Ascending aorta (tissue), 2 donors: ENCODE measurements at places on chromosomes 7 and 10.

DNA sequence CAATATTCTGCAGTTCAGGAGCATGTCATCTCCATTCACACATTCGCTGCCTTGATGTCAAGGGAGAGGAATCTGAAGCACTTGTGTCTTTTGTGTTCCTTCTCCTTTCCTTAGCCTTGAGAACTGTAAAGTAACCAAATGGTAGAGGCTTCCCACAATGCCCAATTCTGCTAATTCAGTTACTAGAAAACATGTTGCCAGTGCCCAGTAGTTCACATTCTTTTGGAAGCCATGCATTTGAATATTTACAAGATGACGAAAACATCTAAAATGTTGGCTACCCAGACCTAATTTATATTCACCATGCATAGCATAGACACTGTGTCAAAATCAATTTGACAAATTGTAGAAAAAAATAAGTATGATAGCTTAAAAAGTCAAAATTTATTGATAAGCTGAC is 852.7 kb upstream of the PHF14 start:
- DNase-seq = no peak

- DNase-seq = peak; percentile 59
Observed at GRCh38 chr10:46299536-46300369, 13.0 kb downstream of the ANTXRL start.

DNA sequence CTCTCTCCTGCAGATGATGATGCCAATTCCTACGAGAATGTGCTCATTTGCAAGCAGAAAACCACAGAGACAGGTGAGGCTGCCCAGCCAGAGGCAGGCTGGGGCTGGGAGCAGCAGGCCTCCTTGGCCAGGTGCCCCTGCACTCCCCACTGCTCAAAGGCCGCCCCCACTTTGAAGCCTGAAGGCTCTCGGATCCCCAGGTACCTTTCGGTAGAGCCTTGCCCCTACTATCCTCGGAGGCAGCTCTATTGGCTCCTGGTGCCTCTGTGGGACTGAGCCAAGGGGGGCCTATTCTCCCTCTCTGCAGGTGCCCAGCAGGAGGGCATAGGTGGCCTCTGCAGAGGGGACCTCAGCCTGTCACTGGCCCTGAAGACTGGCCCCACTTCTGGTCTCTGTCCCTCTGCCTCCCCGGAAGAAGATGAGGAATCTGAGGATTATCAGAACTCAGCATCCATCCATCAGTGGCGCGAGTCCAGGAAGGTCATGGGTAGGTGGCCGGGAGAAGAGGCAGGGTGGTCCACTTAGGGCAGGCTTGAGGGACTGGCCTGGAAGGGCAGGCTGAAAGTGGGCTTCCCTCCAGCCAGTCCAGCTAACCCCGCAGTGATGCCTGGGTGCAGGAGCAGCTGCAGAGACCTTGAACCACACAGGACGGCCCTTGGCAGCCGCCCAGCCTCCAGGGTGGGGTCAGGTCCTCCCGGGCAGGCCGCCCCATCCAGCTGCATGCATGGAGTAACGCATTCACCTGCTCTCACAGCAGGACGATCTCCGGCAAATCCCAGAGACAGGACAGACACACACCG is 14.1 kb downstream of the LAT2 start:
- no peak for DNase-seq

GRCh38 chr10:6382081-6382480 is 179.3 kb downstream of the PFKFB3 start:
- no peak for DNase-seq

- DNase-seq = no peak
Observed at GRCh38 chr7:104929921-104930320, 84.1 kb upstream of the KMT2E start.

GRCh38 chr10:124322191-124322980 is 96.3 kb downstream of the OAT start:
- DNase-seq = no peak

DNA sequence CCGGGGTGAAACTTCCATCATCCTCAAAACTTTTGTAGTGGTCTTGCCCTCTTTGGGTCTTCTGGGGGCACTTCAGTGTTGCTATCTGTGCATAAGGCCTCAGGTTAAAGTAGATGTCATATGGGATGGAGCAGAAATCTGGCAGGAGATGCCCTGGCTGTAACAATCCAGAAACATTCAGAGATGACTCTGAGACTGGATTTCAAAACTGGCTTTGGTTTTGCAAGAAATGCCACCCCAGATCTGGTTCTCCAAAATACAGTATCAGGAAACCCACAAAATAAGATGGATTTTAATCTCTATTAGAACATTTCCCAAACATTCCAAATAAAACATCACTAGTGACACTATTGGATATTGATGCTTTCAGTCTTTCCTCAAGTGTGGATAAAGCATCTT is 191.5 kb downstream of the REEP3 start:
- no peak for DNase-seq

- no peak for DNase-seq
Observed at GRCh38 chr7:150755473-150756099, 18.4 kb downstream of the GIMAP5 start.

DNA sequence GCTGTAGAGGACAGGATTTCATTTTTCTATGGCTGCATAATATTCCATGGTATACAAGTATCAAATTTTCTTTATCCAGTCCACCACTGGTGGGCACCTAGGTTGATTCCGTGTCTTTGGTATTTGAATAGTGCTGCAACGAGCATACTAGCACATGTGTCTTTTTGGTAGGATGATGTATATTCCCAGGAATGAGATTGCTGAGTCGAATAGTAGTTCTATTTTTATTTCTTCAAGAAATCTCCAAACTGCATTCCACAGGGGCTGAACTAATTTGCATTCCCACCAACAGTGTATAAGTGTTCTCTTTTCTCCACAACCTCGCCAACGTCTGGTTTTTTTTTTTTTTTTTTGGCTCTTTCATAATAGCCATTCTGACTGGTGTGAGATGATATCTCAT is 550.0 kb downstream of the REEP3 start:
- DNase-seq = no peak

DNA sequence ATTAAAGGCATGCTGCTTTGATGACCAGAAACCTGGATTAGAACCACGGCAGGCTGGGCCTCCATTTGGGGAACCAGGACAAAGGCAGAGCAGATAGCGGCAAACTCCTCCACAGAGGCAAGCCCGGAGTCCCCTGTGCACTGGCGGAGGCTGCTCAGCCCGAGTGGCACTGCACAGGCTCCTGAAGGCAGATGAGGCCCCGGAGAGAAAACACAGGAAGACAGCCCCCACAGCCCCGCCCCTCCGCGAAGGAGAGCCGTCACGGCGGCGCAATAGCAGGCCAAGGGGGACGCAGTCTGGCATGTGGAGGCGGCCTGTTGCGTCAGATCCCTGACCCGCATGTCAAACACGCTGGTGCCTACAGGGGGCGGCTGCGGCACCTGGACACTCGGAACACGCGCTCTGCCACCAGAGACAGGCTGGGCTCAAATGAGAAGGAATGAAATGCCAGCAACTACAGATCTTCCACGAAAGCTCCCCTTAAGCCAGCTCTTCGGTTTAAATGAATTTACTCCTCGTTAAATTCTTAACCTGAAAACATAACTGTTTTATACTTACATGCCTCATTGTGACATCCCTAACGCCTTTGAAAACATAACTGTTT is 128.5 kb downstream of the MAD1L1 start:
- DNase-seq = peak; percentile 26

DNA sequence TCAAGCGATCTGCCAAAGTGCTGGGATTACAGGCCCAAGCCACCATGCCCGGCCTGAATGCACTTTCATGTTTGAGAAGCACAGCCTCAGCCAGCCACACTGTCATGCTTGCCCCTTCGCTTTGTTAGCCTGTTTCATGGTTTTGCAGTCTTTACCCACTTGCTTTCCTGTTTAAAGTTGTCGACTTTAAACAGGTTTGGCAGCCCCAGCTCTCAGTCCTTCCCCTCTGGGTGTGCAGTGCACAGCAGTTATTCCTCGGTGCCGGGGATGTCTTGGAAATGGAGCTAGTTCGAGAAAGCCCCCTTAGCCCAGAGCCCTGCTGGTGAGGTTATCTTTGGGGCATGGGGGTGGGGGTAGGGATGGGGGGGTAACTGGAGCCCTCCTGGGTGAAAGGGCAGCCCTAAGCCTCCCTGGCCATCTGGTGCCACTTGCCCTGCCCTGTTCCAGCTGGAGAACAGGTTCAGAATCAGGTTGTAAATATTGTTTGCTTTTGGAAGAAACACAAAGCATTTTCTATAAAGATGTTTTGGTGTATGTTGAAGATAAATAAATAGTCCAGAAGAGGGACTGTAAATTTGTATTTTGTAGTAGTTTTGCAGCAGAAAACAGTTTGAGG is 14.8 kb downstream of the TSPAN14 start:
- DNase-seq = no peak

DNA sequence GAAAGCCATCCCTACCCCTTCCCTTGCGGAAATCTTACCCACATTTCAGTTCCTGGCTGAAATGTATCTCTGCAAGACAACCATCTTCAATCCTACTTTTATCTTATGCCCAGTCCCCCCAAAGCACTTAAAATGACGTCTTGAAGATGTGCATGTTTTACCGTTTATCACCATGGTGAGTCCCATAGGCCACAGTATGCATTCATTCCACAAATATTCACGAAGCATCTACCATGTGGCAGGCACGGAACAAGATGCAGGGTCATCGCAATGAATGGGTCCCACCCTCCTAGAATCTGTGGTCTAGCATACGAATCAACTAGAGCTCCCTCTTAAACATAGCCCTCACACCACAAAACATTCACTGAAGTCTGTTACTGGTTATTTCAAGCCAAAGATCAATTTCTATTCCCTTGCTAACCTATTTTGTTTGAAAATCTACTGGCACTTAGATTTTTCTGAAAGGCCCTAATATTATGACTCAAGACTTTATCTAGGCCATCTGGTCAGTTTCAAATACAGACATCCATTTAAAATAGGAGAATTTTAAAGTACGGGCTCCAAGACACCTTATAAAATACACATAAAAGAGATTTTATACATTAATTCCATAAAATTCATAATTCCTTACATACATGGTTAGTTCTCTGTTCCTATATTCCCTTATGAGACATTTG is 99.4 kb downstream of the PARD3 start:
- DNase-seq = no peak

GRCh38 chr7:125828153-125828700 is 898.6 kb upstream of the POT1 start:
- no peak for DNase-seq

DNA sequence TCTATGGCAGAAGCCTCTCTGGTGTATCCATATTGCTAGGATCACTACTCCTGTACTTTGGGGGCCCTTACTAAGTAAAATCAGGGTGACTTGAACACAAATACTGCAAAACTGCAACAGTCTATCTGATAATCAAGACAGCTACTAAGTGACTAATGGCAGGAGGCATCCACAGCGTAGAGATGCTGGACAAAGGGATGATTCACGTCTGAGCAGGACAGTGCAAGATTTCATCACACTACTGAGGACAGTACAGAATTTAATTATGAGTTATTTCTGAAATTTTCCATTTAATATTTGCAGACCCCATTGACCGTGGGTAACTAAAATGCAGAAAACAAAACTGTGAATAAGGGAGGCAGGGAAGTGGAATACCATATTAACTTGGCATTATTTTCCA is 10.4 kb downstream of the CUL2 start:
- no peak for DNase-seq

GRCh38 chr10:116470071-116470470 is 42.4 kb downstream of the PNLIPRP3 start:
- no peak for DNase-seq
